Stimulated activated CD4-positive, alpha-beta T cell treated with anti-CD3 and anti-CD28 coated beads, Interleukin-1b, Interleukin-23, amount 100 ng/mL, for 1 hour (primary cell): ENCODE measurements at places on chromosomes 1 and 21.

DNA sequence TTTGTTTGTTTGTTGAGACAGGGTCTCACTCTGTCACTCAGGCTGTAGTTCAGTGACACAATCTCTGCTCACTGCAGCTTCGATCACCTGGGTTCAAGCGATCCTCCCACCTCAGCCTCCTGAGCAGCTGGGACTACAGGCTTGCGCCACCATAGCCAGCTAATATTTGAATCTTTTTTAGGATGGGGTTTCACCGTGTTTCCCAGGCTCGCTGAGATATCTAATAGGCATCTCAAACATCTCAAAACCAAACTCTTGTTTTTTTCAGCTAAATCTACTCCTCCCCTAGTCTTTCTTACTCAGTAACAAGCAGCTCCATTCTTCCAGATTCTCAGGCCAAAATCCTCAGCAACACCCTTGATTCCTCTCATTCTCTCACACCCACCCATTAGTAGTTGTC, 22.0 kb upstream of the SRRM1 start:
- DNase-seq, result no peak

GRCh38 chr1:228740543-228741317, 5.5 kb downstream of the RHOU start:
- DNase-seq, result no peak

DNA sequence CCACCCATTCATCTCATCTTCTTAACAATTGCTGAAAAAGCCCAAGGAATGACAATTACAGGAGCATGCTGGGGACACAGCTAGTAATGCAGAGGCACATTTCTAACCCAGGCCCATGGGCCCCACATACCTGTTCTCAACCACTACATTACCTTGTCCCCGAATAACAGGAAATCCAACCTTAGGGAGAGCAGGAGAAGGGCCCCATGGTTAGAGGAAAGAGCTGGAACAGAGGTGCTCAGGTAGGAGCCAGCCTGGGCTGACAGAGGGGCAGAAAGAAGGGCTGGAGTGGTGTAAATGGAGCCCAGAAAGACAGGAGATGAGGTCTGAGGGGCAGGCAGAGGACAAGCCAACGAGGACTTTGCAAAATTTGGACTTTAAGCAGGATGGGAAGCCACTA, 11.4 kb upstream of the S100A8 start:
- DNase-seq, result no peak

DNA sequence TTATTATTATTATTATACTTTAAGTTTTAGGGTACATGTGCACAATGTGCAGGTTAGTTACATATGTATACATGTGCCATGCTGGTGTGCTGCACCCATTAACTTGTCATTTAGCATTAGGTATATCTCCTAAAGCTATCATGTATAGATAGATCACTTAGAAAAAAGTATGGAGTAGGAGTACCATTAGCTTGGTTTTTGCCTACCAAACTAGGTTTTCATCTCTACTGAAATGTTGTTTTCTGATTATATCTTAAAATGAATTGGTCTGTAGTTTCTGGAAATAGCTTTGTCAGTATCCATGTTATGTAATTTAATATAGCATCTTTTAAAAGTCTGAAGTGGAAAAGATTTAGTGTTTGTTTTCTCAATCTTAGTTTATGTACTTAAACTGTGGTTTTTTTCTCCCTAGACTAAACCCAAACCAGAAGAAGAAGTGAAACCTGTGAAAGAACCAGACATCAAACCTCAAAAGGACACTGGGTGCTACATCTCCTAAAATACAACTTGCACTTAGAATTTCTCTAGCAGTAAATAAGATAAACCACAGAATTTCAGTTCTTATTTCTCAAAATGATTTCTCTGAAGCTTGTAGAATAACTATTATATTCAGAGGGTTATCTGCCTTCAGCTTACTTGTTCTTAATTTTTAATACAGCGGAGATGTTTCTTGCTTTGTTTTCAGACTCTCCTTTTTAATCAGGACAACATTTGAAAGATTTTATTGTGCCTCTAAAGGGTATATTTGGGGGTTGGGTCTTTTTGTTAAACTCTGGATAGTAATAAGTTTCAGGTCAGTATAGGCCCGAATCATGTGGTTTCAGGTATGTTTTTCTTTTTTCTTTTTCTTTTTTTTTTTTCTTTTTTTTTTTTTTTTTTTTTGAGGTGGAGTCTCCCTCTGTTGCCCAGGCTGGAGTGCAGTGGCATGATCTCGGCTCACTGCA, 4.5 kb upstream of the FAM177B start:
- DNase-seq, result no peak

GRCh38 chr1:115173151-115173550, 83.8 kb upstream of the TSPAN2 start:
- DNase-seq, result no peak

DNA sequence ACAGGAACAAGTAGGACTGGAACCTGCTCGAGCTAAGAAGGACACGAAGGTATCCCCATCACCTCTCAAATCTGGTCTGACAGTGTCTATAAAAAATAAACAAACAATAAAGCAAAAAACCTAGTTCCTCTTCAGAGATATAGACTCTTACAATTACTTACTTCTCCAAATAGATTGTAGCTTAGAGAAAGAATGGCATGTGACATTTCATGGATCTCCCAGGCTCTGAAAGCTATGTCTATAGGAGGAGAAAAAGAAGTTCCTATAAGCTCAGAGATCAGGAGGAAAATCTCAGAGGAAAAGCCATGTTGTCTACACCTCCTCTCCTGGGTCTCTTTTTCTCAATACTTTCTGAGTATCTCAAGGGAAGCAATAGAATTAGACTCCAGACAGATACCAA, 12.3 kb upstream of the OR10J5 start:
- DNase-seq, result no peak

DNA sequence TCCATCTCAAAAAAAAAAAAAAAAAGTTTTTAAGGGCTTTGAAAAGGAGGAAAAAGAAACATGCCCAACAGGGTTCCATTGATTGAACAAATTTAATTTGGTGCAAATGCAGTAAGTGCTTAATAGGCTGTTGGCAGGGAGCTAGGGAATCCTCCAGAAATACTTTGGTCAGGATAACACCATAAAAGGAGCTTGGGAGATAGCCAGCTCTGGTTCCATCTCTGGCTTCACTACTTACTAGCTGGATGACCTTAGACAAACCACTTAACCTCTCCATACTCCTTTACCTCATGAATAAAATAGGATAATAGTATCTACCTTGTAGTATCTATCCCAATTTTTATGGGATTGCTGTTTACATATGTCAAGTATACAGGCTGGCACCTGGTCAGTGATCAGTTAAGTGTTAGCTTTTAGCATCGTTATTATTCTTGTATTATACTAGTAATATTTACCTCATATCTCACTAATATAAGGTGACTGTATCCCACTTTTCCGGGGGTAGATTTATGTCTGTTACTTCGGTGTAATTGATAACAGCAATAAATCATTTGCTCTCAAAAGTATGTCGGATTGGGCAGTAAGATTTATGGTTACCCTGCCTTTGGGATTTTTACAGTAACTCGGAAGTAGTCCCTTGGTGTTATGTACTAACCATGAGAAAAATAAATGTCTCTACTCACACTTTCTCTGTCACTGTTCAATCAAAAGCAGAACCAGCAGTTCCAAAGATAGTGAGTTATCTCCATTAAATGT, 36.4 kb downstream of the BTG3 start:
- no peak for DNase-seq

- no peak for DNase-seq
Measured at GRCh38 chr1:45340816-45341466, 701 bp upstream of the MUTYH start.

- no peak for DNase-seq
Measured at GRCh38 chr1:18922848-18923755, 20.7 kb upstream of the ALDH4A1 start.

DNA sequence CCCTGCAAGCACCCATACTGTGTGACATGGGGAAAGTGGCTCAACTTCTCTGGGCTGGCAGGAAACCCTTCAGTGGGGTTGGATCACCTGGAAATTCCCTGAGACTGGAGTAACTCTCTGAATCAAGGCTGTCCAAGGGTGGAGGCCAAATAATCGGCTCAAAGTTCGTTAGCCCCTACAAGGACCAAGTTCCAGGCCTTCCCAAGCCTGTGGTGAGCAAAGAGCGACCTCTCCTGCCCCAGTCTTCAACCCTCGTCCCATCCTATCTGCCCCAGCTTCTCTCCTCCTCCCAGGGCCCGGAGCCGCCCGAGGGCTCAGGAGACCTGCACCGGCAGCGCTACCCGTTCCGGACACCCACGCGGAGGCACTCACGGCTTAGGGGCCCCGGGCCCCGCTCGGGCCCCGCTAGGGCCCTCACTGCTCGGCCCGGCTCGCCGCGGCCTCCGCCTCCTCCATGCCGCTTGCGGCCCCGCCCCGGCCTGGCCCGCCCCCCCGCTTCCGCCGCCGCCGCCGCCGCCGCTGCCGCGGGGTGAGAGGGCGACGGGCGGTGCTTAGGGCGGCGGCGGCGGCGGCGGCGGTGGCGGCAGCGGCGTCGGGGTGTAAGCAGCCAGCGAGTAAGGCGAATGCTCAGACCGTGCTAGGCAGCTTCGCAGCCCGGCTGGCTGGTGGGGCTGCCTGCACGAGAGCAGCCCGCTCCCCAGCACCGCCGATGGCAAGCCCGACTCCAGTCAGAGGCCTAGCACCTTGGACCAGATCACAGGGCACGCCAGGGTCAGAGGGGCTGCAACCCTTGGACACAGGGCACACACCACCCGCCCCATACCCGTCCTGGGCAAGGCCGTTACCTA, at the start of gene POMGNT1:
TSS of gene POMGNT1 (minus strand) at position 471 of the 848 bp plus-strand sequence. CDS start 613 bp downstream, outside the sequence.
- peak; percentile 21 for DNase-seq

DNA sequence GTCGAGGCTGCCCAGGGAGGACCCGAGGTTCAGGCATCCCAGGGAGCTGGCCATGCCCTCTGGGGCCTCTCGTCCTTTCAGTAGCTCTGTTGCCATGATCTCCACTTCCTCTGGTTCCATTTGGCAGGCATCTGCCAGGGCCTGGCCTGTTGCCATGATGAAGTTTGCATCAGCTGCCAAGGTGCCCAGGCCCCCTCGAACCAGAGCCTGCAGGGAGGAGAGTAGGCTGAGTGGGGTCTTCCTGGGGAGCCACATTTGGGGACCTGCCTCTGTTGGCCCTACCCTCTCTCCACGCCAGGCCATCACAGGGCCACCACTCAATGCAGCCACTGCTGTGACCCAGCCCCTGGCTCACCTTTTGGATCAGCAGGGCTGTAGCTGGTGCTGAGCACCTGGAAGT, 16.4 kb upstream of the KIF21B start:
- no peak for DNase-seq

- DNase-seq, result no peak
Measured at GRCh38 chr1:8182034-8182761, 135.7 kb upstream of the SLC45A1 start.

GRCh38 chr1:160186729-160187128, 3.6 kb upstream of the CASQ1 start:
- DNase-seq, result no peak

- no peak for DNase-seq
Measured at GRCh38 chr1:154575951-154576566, 8.5 kb downstream of the CHRNB2 start.

DNA sequence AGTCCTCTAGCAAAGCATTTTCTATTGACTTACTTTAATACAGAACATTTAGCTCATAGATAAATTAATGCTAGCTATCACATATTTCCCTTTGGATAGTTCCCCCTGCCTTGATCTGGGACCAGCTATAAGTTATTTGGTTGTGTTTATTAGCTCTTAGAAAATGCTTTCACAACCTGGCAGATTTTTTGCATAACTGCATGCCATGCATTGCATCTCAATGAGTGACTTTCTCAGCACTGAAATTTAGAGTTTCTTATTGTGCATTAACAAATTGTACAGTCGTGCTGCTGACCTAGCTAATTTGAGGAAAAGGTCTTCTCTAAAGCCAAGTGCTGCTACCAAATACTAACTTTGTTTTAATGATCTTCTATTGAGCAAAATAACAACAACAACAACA, 164.8 kb downstream of the PLPPR5 start:
- no peak for DNase-seq

DNA sequence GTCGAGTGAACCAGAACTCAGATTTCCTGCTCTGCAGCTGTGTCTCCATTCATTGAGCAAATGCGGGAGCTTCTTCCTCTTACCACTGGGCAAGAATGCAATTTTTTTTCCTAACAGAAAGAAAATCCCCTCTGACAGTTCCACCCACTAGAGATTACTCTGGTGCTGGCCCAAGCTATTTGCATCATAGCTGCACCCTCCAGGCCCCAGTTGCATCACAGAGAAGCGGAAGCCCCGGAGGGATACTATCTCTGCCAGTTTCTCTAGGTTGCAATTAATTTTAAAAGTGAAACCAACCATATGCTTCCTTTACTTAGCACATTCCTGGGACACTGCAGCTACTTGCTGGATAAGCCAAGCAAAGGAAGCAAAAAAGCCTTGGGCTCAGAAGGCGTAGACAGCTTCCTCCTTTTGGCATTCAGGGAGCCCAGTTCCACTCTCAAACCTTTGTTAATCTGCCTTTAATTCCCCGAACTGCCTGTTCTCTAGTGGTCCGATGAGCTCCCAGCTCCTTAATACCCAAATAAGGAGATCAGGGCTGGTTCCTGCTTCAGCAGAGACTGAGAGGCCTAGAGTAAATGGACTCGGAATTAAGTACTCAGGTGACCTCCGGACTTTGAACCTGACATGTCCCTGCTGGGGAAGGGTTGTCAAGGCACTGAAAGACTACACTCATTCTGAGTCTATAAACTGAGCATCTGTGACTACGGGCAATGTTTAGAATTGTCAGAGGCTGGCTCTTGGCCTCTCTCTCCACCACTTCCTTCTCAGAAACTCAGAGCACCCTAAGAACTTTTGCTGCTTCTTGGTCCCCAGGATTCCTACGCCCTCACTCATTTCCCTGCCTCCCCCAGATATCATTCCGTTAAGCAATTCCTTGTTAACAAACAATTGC, 72.5 kb upstream of the TNFSF18 start:
- DNase-seq, result no peak

DNA sequence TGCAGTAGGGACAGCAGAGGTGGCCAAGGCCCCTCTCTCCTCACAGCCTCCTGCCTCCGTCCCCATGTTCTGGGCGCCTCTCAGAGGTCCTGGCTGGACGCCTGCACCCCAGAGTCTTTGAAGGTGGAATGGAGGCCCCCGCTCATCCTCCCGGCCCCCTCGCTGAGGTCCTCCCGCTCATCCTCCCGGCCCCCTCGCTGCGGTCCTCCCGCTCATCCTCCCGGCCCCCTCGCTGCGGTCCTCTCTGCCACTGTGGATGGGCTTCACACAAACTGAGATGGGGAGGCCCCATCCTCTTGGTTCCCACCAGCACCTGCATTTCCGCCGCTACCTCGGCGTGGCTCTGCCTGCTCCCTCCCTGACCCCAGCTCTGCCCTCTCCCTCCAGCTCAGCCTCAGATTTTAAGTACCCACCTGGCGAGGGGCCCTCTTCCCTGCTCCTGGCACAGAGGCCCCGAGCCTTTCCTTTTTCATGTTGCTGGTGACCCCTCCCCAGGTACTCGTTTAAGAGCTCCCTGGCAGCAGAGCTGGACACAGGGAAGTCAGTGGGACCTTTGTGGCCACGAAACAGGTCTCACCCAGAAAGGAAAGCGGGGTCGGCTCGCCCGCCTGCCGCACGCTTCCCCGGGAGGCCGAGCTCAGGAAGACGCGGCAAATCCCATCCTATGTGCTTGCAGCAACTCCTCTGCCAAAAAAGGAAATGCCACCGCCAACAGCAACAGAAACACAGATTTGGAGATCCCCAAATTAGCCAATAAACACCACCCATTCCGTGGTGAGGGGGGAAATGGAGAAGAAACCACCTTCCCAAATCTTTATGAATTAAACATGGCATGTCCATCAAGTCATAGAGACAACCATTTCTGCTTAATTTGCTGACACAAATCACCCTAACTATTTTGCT, 143.7 kb downstream of the PRDM16 start:
- DNase-seq, result no peak
